ENCODE measurements at places on chromosomes 6 and 20.

DNA sequence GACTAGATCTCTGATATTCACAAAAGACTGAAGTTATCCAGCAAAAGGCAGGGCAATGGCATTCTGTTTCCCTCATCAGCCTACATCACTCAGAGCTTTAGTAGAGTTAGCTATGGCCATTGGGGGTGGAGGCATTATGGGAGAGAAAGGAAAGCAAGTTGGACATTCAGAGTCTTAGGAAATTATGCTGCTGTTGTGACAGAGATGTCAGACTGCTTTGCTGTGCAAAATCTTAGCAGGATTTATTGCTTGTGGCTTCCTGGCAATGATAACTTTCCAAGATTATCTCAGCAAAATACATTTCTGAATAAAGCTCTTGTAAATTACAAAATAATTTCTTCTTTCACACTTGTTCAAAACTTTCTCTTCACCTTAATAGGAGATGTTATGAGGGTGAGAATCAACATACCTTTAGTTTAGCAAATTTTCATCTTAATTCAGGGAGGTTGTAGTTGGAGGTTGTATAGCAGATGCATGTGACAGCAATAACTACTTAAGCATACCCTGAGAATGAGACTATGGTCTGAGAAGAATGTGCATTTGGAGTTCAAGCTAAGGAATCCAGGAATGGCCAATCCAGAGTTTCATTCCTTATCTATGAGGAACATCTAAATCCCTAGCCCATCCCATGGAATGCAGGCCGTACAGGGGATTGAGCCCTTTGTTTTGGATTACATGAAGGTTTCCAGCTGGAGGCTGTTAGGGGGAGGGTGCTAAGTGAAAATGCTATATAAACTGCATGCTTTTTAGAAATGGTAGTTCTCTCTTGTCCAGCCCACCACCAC, 179.8 kb downstream of the HAO1 start:
- DNase-seq = no peak

DNA sequence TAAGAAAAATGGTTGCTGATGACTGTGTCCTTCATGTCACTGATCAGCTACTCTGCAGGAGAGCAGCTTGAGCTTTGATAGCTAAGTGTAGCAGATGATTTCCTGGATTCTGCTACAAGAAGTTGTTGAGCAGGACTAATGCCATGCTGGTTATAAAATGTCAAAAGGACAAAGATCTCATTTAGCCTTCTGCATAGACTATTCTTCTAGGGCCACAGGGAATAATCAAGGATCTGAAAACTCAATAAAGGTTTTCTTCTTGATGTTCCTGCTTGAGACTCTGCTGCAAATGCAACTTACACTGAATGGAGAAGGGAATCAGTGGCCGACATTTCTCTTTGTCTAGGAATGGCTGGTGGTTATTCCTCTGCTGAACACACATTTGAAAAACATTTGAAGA, 360.3 kb upstream of the PTCHD4 start:
- DNase-seq = no peak

DNA sequence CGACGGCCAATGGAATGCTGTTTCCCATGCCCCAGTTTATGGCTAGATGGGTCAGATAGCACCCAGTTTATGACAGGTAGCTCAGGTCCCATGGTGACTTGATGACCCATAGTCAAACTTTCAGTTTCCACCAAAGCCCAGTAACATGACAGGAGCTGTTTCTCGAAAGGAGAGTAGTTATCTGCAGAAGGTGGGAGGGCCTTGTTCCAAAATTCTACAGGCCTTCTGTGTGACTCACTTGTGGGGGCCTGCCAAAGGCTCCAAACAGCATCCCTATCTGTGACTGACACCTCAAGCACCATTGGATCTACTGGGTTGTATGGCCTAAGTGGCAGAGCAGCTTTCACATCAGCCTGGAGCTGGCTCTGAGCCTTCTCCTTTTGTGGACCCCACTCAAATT, 379.7 kb upstream of the MANEA start:
- DNase-seq = no peak

- DNase-seq = no peak
These were observed 86.4 kb downstream of the CEBPB start for GRCh38 chr20:50277064-50277415.

- DNase-seq = no peak
These were observed 182.8 kb downstream of the GRM1 start for GRCh38 chr6:146211646-146212045.

DNA sequence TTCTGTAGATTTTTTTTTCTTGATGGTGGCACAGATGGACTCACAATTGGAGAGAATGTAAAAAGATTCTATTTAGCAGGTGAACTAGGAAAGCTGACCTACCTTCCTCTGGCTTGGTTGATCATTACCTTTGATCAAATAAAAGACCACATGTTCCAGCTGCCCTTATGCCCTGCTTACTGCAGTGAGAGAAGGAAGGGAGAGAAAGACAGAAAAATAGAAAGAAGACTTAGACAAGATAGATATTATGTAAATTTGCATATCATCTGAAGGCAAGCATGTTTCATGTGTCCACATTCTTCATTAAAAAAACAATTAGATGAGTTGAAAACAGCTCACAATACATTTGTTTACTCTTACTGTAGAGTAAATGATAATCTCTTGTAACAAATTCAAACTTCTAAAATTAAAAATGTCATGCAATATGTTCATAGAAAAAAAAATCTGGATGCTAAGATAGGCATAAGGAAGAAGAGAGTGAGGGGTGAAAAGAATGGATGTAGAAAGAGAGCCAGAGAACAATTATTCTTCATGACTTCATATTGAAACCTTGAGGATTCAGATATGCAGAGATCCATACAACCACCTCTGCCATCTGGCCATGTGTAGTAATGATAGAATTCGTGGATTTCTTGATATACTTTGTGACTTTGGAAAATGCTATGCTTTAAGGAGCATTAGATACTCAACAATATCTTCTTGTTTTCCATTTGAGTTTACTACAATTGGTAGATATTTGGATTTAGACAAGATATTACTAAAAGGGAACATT, 71.7 kb downstream of the RFX6 start:
- no peak for DNase-seq

DNA sequence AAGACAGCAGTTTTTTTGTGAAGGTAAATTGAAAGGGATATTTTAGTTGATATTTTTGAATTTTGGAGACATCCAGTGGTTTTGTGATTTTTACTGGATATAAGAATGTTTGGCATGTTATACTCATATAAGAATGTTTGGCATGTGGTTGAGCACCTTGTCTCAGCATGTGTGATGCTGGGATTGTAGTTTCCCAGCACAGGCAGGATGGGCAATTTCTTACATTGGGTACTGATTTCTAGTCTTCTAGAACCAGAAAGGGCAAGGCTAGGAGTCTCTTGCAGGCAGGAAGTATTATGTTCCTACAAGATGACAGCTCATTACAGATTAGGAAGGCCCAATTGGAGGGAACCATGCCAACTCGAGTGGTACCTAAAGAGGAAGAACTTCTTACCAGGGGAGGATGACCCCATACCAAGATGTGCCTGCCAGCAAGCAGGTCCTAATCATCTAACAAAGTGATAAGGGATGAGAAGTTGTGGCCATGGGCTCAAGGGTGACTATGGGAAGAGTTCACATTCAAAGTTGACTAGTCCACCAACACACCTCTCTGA, 377.8 kb downstream of the UTRN start:
- DNase-seq = no peak

DNA sequence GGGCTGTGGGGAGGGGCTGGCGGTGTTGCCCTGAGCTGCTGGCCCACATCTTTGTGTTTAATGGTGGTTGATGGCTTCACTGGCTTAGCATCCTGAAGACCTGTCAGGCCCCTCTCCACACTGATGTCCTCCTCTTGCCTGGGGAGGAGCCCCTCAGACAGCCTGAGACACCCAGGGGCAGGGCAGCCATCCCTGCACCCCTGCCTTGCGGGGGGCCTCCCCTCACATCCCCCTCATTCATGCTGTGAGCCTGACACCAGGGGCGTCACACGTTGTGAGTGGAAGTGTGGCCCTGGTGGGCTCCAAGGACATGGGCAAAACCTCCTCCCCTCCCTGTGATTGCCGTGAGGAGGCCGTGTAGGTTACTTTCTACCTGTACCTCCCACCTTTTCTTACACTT, 152.7 kb downstream of the DTNBP1 start:
- no peak for DNase-seq

- DNase-seq = no peak
These were observed 887 bp downstream of the TSPYL1 start for GRCh38 chr6:116278854-116279231.

DNA sequence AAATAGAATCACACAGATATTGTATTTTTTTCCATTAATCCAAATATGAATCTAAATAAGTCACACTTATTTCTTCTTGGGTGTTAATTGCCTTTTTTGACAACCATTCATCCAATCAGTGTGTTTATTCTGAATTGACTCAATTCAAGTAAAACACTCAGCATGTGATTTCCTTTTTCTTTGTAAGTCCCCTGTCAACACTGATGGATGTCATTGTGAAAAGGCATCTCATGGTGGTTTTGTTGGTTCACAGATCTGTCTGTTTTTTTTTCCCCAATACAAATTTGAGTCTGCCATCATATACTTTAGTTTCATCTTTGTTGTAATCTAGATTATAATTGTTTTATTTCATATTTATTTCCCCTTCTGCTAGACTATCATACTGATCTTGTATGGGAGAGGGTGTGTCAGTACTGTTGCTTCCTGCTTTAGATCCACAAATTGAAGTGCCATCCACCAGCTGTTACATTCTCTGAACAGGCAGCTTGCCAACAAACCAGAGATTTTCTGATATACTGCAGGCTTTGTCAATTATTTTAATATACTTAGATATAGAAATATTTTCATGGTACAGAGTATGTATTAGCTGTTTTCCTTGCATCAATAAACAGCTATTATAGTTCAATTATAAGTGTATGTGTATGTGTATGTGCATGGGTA, 64.2 kb upstream of the FLRT3 start:
- no peak for DNase-seq
